ENCODE measurements at places on chromosomes 16 and 17.

DNA sequence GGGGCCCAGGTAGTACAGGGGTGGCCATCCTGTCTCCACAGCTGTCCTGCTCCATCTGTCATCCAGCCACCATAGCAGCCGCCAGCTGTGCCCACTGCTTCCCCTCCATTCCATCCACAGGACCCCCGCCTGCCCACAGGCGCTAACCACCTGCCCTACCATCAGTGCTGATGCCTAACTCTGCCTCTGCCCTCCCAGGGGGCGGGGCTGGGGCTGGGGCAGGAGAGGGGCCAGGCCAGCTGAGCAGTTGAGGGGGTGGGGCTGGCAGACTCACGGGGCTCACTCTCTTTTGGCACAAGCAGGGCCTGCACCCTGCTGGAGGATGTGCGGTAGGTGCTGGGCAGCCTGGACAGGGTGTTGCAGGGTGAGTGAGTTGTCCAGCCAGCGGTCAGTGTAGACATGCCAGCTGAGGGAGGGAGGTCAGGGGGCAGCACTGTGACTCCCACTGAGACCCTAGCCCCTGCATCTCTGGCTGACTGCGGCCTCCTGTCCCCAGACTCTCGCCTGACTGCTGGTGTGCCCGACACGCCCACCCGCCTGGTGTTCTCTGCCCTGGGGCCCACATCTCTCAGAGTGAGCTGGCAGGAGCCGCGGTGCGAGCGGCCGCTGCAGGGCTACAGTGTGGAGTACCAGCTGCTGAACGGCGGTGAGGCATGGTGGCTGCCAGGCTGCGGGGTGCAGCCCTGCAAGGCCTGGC lies 9.6 kb downstream of the GALK1 start:
- DNase-seq, result no peak

- no peak for DNase-seq
Observed at GRCh38 chr17:2123375-2124251, 68.7 kb downstream of the HIC1 start.

DNA sequence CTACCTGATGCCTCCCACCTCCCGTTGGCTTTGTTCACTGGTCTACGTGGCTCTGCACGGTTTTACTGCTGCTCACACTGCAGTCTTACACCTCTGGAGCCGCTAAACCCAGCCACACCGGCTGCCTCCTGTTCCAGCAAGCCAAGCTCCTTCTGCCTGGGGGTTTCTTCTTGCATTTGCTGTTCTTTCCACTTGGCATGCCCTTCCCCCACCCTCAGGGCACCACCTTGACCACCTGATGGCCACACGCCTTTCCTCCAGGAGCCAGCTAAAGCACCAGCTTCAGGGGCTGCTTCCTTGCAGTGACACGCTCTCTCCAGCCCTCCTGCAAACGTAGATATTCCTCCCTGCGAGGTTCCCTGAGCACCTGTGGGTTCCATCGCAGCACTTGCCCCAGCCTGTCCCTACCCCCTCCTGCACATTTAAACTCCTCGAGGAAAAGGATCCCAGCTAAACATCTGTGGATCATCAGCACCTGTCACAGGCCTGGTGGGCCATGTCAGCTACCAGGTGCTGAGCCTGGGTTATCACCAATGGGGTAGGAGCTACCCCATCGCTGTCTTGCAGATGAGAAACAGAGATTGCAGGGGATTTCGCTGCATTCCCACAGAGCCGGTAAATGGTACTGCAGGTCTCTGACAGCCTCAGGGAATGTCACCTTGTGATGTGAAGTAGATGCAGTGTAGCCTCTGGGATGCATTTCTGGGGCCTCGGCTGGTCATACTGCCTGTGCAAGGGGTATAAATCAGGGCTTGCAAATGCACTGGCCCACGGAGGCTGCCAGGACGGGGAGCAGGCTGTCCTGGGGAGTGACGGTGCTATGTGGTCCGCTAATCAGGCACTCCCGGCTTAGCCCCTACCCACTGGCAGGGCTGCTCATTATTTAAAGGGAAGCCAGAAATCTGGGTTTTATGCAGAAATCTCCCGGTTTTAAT lies 285.2 kb downstream of the CPPED1 start:
- no peak for DNase-seq

DNA sequence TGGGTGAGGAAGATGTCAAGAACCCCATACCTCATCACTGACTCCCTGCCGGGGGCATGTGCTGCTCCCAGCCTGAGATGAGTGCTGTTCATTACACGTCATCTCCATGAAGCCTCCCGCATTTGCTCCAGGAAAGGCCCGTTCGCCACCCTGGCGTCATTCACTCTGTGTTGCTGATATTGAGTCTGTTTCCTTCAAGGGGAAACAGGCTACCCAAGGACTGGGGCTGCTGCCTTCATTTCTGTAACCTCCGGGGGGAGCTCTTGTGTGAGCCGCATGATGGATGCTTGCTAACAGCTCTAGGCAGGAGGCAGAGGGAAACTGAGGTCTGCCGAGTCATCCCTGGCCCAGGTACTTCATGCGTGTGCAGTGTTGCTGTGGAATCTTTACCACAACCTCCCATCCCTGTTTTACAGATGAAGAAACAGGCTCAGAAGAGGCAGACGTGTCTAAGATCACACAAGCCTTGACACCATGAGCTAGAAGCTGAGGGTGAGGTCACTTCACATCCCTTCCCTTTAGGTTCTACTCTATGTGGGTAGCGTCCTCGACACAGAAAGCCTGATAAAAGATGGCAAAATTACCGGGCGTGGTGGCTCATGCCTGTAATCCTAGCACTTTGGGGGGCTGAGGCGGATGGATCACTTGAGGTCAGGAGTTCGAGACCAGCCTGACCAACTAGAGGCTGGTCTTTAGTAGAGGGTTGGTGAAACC lies 3.5 kb upstream of the ARMC5 start:
- DNase-seq, result no peak

- no peak for DNase-seq
Observed at GRCh38 chr17:50046179-50046578, 9.7 kb upstream of the ITGA3 start.

DNA sequence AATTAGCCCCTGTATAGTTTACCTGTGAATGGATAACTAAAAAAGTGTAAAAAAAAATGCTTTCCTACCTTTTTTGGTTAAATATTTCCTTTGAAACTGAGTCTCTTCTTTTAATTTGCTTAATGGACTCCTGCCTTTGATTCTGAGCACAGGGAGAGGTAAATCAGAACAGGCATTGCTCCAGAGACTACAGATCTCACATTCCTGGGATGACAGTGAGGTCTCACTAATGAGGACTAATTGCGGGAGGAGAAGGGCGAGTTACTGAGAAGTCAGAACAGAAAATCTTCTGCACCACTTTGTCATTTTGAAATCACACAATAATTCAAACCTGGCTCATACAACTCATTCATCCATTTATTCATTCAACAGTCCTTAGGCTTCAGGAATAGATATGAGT lies 437.0 kb upstream of the ASIC2 start:
- DNase-seq, result no peak

DNA sequence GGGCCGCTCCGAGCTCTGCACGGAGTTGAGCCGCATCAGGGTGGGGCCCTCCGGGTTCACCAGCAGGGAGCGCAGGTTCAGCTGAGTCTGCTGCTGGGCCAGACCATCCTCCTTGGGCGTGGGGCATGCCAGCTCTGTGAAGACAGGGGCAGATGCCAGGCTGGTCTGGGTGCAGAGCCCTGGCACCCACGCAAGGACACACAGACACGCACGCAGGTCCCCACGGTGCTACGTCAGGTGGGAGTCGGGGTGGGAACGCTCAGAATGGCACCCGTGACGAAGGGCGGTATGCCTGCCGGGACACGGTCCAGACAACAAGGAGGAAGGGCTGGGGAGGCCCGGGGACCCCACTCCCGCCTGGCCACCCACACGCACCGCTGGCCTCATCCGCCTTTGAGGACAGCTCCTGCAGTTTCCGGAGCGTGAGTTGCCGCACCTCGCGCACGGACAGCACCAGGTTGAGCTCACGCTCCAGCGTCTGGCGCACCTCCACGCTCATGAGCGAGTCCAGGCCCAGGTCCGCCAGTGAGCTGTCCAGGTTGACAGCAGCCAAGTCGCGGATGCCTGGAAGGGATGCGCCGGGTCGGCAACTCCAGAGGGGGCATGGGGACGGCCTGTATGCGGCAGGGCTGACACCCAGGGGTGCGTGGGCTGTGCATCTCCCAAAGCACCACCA lies 15.3 kb upstream of the DUS1L start:
- DNase-seq, result no peak

DNA sequence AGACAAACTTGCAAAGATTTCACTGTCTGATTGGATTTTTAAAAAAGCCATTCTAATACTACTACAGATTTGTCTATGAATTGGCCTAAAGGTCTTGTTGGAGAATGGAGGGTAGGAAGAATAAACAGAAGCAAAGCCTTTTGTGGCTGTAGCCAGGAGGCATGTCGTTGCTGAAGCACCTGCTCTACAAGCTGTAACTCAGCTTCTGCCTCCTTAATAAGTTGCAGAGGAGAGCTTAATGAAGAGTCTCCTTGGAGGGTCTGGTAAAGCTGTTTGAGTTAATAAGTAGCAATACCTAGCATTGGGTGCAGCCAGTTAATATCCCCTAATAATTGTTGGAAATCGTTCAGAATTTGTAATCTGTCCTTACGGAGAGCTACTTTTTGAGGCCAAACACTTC lies 10.0 kb upstream of the ZNF689 start:
- DNase-seq, result no peak

DNA sequence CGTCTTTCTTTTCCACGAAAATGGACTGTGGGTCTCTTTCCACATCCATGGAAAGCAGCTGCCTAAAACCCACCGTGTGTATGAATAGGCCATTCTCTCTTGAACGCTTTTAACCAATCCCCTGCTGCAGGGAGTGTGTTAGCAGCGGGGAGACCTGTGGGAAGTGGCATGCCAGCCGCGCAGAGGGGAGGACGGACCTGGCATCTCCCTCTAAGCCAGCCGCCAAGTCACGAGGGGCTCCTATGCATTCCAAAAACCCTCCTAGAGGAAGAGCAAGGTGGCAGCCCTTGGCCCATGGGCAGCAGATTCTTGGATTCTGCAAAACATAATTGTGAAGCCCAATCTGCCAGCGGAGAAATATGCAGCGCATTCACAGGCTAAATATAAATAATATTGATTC lies 15.4 kb downstream of the RBFOX3 start:
- no peak for DNase-seq

DNA sequence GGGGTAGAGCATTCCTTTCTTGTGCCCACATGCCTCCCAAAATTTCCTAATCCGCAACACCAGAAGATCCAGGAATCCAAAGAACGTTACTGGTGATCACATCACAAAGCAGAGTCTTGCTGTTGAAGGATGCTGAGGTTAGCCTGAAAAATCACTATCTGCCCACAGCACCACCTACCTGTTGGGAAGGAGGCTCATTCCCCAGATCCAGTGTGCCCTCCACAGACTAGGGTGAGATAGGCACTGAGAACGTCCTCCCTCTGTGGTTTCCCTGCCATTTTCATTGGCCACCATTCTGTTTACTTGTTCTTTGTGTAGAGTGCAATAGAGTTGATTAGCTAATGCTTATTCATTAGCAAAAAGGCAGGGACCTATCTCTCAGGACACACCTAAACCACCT lies 30.3 kb downstream of the RCVRN start:
- no peak for DNase-seq

- DNase-seq, result peak; percentile 83
Observed at GRCh38 chr17:40113110-40113906, 8.5 kb upstream of the MSL1 start.

DNA sequence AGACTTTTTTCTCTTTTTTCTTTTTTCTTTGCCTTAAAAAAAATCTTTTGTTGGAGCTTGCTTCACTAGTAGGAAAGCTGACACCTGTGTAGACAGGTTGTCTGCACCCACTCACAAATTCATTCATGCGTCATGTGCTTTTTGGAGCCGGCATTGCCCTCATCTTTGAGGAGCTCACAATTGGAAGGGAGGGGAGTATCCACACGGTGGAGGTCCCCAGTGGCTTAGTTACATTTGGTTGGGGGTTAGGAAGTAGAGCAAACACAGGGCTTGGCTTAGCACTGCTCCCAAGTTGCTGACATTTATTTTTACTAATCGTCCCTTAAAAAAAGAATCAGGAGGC lies 18.7 kb upstream of the MEIOB start:
- DNase-seq, result no peak

DNA sequence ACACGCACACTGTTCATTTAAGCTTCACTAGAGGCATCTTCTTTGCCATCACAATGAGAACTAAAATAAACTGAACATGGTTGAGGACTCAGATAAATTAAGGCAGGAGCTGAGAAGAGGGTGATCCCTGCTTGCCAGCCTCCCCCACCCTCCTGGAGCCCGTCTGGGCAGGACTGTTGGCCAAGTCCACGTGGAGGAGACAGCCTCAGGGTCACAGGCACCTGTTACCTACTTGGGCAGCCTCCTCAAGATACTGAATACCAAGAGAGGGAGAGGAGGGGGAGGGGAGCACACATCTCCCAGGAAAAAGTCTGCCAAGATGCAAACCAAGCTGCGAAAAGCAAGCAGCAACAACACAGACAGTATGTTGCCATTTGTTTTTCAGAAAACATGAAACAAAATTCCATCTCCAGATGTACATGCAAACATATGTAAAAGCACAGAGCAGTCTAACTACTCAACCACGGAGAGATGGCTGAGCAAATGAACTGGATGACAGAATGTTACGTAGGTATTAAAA lies 67.4 kb downstream of the SLC39A11 start:
- DNase-seq, result no peak

DNA sequence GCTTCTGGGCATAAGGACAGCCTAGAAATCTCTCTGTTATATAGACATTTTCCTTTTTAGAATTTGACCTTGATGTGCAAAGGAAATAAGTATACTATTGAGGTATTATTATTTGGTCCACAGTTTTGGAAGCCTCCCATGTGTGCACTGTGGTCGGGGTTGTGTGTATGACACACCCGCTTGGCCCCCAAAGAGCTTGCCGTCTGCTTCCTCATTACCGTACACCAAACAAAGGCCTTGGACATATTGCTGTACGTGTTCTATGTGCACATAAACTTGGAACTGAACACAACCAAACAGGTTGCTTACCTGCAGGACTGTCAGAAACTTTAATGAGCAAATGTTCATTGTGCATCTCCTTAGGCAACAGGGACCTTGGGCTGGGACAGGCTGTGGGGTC lies 38.2 kb downstream of the METRNL start:
- no peak for DNase-seq

DNA sequence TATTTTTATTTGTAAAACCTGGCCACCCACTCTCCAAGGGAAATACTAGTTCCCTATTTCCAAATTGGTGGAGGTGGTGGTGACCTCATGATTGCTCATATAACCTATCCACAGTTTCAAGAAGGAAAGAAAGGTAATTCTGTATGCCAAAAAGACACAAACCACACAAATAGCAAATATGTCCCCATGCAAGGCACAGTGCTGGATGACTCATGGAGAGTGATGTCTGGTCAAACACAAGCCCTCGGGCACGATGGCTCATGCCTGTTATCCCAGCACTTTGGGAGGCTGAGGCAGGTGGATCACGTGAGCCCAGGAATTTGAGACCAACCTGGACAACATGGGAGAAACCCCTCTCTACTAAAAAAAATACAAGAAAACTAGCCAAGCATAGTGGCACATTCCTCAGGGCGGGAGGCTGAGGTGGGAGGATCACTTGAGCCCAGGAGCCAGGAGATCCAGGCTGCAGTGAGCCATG lies 64.2 kb downstream of the GNA13 start:
- no peak for DNase-seq

GRCh38 chr16:84069540-84069939 lies 26.9 kb upstream of the SLC38A8 start:
- no peak for DNase-seq

GRCh38 chr16:85974428-85975375 lies 75.7 kb downstream of the IRF8 start:
- DNase-seq, result no peak

Data from activated T-helper 1 cell treated with anti-CD3 and anti-CD28 coated beads, Interleukin-2, amount 50 U/mL, for 16 hours (primary cell).